ENCODE measurements at places on chromosomes 2 and 18.

- DNase-seq: no peak
These were observed 1410.4 kb upstream of the ZEB2 start for GRCh38 chr2:145930318-145930717.

- DNase-seq: no peak
These were observed 262.3 kb downstream of the ZNF516 start for GRCh38 chr18:76232779-76233178.

DNA sequence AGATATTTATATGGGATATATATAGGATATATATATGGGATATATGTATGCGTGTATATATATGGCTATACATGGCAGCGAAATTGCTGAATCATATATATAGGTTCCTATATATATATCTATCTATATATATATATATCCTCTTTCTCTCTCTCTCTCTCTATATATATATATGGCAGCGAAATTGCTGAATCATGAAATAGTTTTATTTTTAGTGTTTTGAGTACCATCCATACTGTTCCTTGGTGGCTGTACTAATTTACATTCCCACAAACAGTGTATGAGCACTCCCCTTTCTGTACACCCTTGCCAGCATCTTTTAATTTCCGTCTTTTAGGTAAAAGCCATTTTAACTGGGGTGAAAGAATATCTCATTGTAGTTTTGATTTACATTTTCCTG lies 397.6 kb upstream of the LINC00305 start:
- DNase-seq: no peak

- no peak for DNase-seq
These were observed 17.2 kb downstream of the CNDP1 start for GRCh38 chr18:74551452-74551851.

DNA sequence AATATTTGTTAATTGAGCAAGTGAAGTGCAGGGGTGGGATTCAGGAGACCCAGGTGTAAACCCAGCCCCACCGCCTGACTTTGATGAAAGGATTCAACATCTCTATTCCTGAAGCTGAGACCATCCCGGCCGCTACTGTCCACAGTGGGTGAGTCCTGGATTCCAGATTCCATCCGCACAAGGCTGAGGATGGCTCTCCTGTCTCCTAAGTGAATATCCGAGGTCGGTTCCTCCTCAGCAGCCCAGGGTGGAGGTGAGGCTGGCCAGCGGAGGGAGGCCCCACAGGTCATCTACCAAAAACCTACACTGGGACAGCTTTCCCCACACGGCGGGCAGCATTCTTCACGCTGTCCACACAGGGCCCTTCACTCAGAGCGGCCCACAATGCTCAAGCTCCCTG lies 57.6 kb downstream of the ACKR3 start:
- DNase-seq: no peak

GRCh38 chr2:147026664-147027295 lies 818.0 kb upstream of the ACVR2A start:
- DNase-seq: no peak

- DNase-seq: no peak
These were observed 952.9 kb downstream of the TRIB2 start for GRCh38 chr2:13669607-13670006.

- no peak for DNase-seq
These were observed 521 bp downstream of the MYCN start for GRCh38 chr2:15940661-15941480.

GRCh38 chr2:178317811-178318210 lies 123.5 kb downstream of the OSBPL6 start:
- DNase-seq: no peak

GRCh38 chr2:43005975-43006833 lies 213.8 kb upstream of the HAAO start:
- no peak for DNase-seq

GRCh38 chr18:74544898-74545297 lies 10.6 kb downstream of the CNDP1 start:
- DNase-seq: no peak

DNA sequence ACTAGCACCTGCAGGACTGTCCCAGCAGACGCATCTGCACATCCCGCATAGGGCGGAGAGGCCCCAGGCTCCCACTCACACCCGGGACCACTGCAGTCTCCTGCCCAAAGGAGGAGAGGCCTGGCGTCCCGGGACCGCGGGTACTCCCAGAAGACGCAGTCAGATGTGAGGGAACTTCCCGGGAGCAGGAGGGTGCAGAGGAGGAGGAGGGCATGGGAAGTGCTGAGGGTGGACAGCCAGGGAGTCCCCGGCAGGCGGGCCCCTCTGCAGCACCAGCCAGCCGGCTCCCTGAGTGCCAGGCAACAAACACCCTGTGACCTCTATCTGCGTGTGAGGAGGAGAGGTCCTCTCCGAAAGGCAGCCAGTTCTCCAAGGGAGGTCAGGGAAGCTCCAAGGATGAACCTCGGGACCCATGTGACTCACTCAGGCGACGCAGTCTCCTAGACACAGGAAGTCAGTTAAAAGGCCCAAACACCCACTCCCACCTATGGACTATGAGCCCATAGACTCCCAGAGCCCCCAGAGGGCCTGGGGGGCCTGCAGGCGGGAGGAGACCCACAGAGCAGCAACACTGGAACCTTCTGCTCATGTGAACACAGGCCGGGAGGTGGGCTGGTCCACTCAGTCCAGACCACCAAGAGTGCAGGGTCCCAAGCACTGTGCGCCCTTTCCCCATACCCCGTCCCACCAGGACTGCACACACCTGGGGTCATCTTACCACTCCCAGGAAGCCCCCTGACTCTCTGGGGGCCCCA lies 4.2 kb downstream of the PXDN start:
- DNase-seq: no peak

DNA sequence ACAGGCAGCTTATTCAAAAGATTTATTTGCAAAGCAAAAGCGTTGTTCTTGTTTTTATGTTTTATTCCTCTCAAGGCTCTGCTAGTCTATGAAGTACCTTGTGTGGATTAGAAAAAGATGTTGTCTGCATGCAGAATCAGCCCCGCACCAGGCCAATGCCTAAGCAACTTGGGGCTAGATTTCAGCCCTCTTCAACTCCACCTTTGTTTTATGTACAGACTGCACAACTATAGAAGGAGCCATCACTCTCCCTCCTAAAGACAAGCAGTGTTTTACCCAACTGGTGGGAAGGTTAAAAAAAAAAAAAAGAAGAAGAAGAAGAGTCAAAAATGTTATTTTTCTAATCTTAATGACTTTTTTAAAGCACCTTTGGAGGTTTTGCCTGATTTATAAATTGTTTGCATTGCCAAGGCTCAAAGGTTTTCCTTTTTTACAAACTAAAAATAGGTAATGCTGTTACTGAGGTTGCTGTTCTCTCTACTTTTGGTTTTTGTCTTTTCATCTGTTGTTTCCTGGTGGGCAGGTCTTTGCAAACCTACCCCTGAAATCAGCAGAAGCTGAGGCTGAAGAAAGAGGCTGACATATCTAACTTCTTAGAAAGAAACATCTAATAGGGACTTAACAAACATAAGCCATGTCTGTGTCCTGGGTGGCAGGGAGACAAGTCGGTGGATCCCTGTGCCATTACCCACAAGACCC lies 164.0 kb downstream of the SLC39A10 start:
- DNase-seq: no peak

DNA sequence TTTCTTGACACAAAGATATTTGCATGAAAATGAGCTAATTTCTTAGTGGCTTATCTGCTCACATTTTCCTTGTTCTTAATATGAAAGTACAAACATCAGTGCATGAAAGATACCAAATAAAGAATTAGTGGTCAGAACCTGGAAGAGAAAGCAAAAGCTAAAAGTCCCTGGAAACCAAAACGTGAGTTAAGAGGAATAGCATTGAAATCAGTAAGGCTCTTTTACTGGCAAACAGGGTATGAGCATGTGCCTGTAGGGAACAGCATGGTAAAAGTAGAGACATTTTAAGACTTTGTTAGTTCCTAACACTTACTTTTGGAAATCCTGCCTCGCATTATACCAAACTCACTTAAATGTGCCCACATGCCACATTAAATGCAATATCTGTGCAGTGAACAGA lies 31.9 kb upstream of the CWC22 start:
- no peak for DNase-seq

DNA sequence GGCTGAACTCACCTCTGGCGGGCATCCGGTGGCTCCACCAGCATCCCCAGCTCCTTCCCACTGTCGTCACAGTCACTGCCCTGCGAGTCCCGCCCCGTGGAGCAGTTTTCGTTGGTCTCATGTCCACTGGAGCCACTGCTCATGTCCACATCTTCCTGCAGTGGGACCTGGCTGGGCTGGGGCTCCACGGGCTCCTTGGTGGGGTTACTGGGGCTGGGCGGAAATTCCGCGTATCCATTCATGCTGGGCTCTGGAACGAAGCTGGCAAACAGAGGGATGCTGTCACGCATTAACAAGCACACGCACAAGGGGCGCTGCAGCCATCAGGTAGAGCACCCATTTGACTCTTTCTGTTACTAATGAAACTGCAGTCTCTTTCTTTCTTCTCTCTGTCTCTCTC lies 10.7 kb downstream of the PER2 start:
- no peak for DNase-seq

GRCh38 chr2:113769555-113769954 lies 13.1 kb upstream of the SLC35F5 start:
- DNase-seq: no peak

DNA sequence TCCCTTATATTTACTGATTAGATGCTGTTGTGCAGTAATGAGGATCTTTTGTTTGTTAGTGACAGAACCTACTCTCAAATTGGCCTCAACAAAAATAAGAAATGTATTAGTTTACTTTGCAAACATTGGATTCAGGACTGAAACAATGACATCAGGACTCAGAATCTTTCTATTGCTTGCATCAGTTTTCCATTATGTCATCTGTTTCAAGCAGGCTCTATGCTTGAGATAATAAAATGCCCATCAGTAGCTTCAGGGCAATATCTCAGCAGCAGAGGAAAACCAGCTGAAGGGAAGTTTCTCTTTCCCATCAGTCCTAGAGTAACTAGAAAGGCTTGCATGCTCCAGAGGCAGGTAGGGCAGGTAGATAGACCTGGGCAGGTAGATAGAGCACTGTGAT lies 375.5 kb upstream of the SLC8A1 start:
- DNase-seq: no peak

DNA sequence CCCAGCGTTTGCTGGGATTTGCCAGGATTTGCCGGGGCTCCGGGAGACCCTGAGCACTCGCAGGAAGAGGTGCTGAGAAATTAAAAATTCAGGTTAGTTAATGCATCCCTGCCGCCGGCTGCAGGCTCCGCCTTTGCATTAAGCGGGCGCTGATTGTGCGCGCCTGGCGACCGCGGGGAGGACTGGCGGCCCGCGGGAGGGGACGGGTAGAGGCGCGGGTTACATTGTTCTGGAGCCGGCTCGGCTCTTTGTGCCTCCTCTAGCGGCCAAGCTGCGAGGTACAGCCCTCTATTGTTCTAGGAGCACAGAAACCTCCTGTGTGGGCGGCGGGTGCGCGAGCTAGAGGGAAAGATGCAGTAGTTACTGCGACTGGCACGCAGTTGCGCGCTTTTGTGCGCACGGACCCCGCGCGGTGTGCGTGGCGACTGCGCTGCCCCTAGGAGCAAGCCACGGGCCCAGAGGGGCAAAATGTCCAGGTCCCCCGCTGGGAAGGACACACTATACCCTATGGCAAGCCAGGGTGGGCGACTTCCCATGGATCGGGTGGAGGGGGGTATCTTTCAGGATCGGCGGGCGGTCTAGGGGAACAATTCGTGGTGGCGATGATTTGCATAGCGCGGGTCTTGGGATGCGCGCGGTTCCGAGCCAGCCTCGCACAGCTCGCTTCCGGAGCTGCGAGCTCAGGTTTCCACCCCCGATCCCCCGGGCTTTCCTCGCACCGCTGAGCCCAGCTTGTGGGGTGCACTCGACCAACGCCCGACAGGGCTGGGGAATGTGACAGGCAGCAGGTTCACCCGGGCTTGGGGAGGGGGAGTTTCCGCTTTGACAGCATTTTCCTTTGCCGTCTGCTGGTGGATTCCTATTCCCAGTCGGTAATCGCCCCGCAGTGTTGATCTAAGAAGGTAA lies 2.8 kb downstream of the ONECUT2 start:
- DNase-seq: peak; percentile 84

GRCh38 chr2:12855508-12855907 lies 138.8 kb downstream of the TRIB2 start:
- no peak for DNase-seq

GRCh38 chr2:175418224-175418835 lies 236.8 kb upstream of the ATP5MC3 start:
- DNase-seq: no peak

DNA sequence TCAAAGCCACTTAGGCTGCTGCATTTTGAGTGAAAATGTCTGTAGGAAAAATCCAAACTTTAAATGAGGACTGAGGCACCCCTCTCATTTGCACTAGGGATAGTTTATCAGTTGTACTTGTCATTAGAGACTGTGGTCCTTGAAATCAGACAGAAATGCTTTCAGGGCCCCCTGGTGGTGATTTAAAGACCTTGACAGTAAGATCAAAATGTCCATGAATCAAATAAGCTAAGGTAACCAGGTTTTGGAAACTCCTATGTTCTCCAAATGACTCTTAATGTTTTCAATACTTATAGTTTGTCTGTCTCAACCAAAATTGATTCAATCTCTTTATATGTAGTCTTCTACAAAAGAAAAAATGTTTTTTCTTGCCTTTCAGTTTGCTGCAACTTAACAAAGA lies 28.8 kb upstream of the DDX18 start:
- DNase-seq: no peak

- no peak for DNase-seq
These were observed 43.0 kb downstream of the FBXO48 start for GRCh38 chr2:68423966-68424650.

DNA sequence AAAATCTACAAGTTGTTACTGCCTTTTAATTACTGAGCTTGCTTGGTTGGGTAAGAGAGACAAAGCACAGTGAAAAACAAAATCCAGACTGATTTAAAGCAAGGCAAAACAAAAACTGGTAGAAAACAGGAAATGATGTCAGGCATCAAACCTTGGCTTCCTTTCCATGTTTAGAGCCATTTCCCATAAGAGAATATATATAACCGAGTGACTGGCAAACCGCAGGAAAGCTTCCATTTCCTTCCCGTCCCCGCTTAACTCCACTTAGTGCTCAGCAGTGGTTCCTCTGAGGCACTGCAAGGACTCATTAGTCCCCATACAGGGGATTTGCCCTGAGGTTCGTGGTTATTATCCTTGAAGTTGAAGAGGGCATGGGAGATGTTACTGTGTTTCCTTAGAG lies 446.3 kb downstream of the LPIN1 start:
- DNase-seq: no peak

- DNase-seq: peak; percentile 36
These were observed 386.7 kb downstream of the TGIF1 start for GRCh38 chr18:3836483-3837335.

DNA sequence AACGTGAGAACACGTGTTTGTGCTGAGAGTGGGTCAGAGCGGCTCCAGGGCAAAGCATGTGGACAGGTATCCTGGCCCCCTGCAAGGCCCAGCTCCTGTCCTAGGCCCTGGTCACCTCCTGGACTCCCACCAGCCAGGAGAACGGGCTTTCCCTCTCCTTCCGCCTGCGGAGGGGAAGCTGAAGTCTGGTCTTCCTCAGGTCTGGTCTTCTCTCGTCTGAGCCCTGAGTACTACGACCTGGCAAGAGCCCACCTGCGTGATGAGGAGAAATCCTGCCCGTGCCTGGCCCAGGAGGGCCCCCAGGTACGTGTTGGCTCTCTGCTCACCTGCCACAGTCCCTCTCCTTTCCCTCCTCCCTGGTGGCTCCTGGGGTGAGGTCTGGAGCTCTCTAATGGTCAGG lies 963 bp downstream of the GNLY start:
- DNase-seq: no peak

- no peak for DNase-seq
These were observed 261.2 kb downstream of the BCL11A start for GRCh38 chr2:60292242-60292641.

Measured in cerebellum (tissue), 4 donors.